Omental fat pad (tissue), 4 donors: ENCODE measurements at places on chromosomes 13 and 19.
A peak's percentile ranks its signal among the peaks of the same experiment; 100 is the strongest.

DNA sequence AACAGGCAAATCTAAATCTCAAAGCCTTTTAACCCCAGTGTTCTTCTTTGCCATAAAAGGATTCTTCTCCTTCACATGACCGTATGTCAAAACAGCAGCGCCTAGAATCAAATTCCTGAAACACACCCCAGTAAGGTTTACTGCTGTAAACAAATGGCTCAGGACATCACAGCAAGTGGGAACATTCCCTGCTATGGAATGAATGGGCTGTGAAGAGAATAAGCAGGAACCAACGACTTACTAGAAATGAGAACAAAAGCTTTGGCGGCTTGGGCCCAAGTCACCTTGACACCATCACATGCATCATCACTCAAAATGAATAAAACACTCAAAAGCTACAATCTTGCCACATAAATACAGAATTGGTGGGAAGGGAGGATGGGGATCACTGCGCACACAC is 80.4 kb upstream of the SPATA13 start:
- no peak for DNase-seq

- peak; percentile 45 for DNase-seq
Observed at GRCh38 chr19:11673608-11674041, 65.1 kb downstream of the ZNF823 start.

DNA sequence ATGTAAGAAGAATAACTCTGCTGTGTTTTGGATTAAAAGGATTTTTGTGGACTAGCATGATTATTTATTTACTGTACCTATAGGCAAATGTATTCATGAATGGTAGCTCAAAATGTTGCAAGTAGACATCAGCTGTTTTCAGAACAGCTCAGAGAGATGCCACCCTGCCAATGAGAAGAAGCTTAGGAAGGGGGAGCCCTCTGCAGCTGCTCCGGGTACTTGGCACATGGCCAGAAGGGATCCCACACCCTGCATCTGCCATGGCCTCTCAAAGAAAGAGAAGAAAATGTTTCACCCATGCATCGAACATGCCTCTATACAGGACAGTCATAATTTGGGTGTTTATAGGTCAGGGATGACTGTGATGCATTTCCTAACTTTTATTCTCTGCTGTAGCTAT is 30.5 kb upstream of the MBNL2 start:
- no peak for DNase-seq

DNA sequence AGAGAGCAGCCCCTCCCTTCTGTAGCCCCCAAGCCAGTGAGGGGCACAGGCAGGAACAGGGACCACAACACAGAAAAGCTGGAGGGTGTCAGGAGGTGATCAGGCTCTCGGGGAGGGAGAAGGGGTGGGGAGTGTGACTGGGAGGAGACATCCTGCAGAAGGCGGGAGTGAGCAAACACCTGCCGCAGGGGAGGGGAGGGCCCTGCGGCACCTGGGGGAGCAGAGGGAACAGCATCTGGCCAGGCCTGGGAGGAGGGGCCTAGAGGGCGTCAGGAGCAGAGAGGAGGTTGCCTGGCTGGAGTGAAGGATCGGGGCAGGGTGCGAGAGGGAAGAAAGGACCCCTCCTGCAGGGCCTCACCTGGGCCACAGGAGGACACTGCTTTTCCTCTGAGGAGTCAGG is 4.2 kb downstream of the KLK3 start:
- DNase-seq, result no peak

DNA sequence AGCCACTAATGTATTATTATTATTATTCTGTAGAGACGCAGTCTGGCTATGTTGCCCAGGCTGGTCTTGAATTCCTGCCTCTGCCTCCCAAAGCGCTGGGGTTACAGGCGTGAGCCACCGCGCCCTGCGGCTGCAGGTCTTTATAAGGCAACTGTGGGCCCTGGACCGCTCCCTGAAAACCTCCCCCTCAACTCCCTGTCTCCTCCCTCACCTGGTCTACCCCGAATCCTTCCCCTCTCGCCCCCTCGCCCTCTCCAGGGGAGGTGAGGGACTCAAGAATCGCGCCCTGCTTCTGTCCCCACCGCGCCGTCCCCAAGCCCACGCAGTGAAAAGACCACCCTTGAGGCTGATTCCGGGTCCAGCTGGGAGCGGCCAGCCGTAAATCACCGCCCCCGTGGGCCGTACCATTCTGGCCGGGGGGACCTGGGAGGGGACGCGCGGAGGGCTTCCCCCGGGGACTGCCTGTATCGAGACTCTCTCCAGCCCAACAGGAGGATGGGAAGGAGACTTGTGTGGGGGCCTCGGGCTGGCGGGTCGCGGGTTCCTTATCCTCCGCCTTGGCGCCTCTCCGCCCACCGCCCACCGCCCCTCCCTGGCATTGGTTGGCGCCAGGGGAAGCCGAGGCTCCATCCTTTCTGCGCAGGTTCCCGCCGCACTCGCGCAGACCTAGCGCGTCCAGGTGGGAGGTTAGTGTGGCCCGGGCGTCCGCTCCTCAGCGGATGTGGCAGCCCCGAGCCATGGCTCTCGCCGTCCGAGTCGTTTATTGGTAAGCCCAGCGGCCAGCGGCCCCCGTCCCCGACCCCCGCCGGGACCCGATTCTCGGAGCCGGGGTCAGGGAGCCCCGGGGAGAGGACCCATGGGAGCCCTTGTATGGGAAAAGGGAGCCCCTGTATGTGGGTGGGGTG is at the start of gene SELENOW:
SELENOW (plus strand) TSS at position 655 of the 905 bp plus-strand sequence; CDS start at position 738, 83 bp downstream.
- no peak for DNase-seq

DNA sequence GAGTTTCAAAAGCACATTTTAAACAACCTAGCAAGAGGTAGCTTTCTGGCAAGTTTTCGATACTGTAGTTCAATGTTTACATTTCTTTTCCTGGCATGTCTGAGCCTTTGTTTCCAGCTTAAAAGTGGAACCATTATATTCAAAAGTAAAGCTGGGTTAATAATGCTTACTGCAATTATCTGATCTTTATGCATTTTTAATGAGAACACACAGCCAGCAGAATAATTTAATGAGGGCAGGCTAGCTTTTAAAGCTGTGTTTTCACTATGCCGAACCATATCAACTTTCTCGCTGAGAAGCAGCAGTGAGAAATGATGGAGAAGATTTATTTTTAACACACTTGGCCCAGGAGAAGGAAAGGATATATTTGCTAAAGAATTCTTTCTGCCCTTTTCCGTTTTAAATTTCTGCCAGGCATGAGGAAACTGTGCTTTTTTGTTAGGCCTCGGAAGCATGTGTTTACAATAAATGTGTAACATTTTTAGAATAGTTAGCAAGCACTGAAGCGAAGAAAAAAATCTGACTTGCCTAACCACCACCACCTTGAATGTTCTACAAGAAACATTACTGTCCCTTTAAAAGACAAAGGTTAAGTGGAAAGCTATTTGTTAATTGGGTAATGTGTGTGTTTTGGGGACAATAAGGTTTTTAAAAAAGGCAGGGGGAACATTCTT is 1.0 kb downstream of the MBNL2 start:
- DNase-seq, result no peak
